ENCODE measurements at places on chromosomes 13 and 19.
A peak's percentile ranks its signal among the peaks of the same experiment; 100 is the strongest.

- no peak for DNase-seq
These were observed 405.5 kb downstream of the EFNB2 start for GRCh38 chr13:106129993-106130392.

GRCh38 chr13:100130930-100131511, 42.1 kb downstream of the PCCA start:
- DNase-seq, result no peak

- peak; percentile 67 for DNase-seq
These were observed 246.1 kb downstream of the UQCRFS1 start for GRCh38 chr19:28966737-28967399.

DNA sequence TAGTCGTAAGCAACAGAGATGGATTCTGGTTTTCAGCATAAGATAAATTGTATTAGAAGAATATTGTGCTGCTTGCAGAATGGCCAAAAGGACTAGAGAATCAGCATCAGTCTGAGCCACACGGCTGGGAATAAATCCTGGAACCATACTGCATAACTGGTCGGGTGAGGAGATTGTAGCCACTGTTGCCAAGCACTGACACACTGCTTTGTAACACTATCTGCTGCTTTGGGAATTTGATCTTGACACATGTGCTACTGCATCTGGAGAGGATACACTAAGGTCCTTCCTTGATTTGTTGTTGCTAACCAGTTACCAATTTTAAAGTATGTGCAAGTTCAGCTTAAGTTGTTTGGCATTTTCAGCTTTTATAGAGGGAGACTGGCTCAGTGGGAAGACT, 1.9 kb downstream of the HNRNPA1L2 start:
- no peak for DNase-seq

GRCh38 chr13:81012031-81012430, 671.1 kb upstream of the SPRY2 start:
- no peak for DNase-seq

GRCh38 chr19:53994811-53995210, 3.4 kb downstream of the CACNG6 start:
- no peak for DNase-seq

DNA sequence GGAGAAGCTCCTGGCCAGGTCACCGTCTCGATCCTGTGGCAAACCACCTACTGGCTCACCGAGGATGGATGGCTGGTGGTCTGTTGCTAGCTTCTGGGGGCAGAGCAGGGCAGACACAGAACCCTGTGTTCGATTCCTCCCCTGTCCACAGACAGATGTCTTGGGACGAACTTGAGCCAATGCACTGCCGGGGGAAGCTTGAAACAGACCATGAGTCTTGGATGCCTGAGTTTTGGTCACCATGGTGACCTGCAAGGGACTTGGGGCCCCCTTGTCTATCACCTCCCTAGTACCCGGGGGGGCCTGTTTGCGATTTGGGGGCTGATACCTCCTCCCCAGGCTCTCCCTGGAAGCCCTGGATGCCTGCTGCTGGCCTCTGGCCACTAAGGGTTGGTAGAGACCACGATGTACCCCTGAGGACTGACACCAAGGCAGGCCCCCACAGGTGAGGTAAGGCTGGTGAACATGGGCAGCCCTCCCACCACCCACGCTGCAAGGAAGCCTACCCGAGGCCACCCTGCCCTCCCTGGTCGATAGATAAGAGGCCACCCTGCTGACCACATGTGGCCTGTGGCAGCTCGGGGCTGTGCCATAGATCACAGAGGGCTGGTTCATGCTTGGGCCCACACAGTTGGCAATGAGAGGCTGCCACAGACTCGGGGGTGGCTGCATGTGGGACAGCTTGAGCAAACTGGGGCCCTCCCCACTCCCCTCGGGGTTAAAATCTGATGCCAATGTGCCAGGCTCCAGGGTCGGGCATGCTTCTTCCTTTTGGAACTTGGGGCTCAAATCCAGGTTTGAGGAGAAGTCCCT, 10.7 kb downstream of the IQCN start:
- DNase-seq, result no peak
